ENCODE measurements at places on chromosomes 16 and 17.

- DNase-seq: no peak
Observed at GRCh38 chr16:57761301-57761700, 25.7 kb downstream of the KATNB1 start.

DNA sequence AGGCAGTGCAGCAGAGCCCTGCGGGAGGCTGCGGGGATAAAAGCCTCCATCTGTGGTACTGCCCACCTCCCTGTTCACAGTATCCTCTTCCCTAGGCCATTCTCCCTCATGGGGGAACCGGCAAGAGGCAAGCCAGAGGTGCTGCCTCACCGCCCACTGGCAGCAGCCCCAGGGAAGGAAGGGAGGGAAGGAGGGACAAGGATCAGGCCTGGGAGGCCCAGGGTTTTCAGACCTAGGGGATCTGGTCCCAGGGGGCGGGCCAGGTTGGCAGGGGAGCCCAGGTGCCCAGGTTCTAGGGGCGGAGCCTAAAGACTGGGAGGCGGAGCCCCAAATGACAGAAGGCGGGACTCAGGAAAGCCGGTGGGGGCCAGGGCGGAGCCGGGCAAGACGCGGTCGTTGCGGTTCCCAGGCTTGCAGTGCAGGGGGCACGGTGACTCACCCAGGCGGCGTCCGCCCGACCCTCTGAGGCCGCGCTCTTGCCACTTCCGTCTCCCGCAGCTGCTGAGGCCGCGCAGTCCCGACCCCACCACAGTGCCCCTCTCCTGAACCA is 3.0 kb upstream of the MTMR4 start:
- DNase-seq: no peak

DNA sequence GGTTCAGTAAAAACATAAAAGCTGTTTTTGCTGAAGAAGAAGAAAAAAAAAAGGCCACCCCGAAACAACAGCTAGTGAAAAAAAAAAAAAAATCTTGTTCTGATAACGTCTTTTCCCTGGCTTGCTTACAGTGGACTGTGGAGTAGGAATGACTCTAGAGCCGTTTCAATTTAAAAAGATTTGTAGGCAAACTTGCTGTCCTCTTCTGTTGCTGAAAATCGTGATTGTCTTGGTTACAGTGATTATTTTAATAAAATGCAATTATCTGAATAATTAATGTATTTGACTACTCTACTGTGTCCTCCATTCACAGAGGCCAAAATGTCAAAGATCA is 190.6 kb upstream of the TBX2 start:
- no peak for DNase-seq

GRCh38 chr17:80545499-80545826 is 825 bp downstream of the RPTOR start:
- DNase-seq: no peak

DNA sequence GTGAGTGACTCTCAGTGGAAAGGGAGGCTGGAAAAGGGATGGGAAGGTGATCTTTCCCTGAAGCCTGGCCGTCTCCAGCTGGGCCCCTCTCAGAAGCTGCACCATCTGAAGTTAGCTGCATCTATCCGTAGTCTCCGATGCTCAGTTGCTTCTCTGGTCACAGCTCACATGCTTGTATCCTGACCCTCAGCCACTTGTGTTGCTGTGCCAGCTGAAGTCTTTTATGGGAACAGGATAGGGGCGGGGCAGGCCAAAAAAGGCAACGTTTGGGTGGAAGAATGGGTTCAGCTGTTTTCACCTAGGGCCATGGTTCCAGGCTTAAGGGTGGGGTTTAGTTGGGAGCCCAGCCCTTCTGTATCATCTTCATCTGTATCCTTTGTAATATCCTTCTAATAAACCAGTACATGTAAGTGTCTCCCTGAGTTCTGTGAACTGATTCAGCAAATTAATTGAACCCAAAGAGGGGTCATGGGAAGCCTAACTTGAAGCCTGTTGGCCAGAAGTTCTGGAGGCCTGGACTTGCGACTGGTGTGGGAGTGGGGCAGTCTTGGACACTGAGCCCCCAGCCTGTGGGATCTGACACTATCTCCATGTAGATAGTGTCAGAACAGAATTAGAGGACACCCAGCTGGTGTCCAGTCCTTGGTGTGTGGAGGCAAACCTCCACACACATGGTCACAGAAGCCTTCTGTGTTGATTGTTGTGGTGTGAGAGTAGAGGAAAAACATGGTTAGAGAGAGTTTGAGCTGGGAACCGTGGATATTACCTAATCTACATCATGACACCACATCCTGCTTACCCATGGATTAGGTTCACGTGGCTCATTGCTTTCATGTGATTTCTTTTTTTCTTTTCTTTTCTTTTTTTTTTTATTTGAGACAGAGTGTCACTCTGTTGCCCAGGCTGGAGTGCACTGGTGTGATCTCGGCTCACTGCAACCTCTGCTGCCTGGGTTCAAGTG is 49.3 kb upstream of the FBXO47 start:
- DNase-seq: no peak

- DNase-seq: no peak
Observed at GRCh38 chr17:47918006-47918405, 22.0 kb downstream of the SP2 start.

GRCh38 chr16:86573215-86573614 is 5.1 kb upstream of the FOXL1 start:
- no peak for DNase-seq

- DNase-seq: no peak
Observed at GRCh38 chr16:15766918-15767317, 89.9 kb downstream of the MYH11 start.

- DNase-seq: peak; percentile 69
Observed at GRCh38 chr16:15829460-15829859, 27.4 kb downstream of the MYH11 start.

DNA sequence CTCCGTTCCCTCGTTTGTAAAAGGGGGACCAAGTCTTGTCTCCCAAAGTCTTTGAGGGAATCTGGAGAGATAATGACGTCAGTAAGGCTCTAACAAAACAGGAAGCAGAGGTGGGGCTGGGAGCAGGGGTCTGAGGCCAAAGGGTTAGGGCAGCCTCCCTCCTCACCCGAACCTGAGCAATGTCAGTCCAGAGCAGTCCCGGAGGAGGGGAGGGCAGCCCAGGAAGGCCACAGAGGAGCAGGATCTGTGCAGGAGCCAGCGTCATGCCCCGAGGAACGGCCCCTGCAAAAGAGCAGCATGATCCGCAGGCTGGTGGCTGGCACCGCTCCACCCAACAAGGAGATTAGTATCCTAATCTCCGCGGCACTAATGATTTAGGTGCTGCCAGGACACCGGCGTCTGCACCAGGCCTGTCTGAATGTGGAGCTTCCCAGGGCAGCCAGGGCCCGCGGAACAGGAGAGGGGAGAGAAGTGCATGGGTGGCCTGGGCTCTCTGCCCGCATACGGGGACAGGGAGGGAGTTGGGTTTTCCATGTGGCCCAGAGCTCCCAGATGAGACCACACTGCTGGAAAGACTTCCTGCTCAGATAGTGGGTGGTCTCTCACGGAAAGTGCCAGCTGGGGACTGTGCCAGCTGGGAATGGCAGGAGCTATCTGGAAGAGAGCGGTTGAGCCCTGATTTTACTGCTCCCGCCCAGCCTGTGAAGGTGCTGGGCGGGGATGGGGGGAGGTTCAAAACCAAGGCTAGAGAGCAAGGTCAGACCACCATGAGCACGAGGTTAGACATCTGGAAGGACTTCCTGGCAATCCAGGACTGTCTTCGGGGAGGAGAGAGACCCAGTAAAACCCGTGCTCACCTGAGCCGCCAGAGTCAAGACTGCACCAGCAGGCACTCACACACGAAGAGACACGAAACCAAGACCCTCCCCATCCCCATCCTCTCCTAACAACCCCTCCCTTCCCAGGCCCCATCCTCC is 11.0 kb upstream of the KRT17 start:
- DNase-seq: peak; percentile 62

DNA sequence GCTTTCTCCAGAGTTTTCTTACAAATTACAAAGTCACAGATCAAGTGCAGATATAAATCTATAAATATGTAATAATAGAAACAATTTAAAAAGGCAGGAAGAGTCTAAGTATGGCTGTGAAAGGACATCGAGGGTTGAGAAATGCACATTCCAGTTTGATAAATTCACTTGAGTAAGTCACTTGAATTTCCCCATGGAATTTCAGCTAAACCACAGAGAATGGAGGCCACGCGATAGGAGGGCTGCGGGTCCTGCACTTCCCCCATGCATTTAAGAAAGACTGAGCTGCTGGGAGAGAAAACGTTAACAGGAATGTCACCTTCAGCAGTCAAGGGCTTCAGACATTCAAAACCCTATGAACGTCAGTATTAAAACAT is 6.1 kb upstream of the MXRA7 start:
- DNase-seq: peak; percentile 34

GRCh38 chr16:28845293-28845692 is 855 bp downstream of the TUFM start:
- DNase-seq: peak; percentile 25

DNA sequence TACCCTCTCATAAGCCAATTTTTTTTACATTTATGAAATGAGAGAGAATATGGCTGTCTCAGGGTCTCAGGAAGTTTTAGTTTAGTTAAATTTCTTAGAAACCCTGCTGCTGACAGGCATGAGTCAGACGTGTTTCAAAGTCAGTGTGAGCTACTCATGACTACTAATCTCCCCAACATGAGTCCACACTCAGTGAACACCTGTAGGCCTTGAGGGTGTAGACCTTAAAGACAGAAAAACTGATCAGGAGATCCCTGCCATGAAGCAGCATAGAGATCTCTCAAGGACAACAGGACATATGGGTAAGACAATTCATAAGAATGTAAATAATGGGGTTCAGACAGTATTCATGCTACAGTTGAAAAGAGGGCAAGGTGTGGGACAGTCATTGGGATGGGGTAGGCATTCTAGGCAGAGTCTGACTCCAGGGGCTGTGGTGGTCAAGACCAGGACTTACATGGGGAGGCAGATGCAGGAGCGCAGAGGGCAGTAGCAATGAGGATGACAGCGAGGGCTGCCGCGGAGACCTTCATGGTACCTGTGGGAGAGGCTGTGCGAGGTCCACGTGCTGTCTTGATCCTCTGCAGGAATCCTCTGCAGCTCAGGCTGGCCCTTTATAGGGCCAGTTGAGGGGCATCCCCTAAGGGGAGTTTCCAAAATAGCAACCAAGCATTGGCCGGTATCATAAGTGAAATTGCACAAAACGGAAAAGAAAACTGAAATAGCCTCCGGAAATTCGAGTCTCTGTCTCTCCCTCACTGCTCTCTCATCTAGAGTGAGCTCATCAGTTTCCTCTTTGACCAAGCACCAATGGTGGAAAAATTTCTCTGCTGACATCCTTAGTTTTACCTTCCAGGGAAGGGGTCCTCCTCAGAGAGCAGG is at the start of gene CCL5:
CCL5 (minus strand) TSS at position 588 of the 882 bp plus-strand sequence.
- peak; percentile 43 for DNase-seq

- DNase-seq: no peak
Observed at GRCh38 chr17:1597861-1598342, 30.7 kb downstream of the SLC43A2 start.

DNA sequence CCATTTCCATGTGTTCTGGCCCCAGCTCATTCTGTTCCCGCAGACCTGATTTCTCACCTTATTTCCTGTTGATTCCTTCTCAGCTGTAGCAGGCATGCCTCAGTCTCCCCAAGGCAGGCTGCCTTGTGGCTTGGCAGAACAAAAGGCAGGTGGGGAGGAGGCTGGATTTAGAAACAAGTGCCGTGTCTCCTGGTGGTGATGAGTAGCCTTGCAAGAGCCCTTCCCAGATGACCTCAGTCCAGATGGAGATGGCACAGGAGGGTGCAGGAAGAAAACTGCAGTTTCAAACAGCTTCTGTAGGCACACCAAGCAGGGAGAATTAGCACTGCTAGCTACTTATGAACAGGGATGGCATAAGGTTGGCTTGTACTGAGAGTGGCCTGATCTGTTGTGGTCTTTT is 64.6 kb downstream of the ARHGAP44 start:
- no peak for DNase-seq

GRCh38 chr17:17603178-17603894 is 11.8 kb upstream of the PEMT start:
- no peak for DNase-seq

- DNase-seq: no peak
Observed at GRCh38 chr17:8693328-8693727, 51.3 kb downstream of the CCDC42 start.

- DNase-seq: no peak
Observed at GRCh38 chr17:60615108-60615507, 15.1 kb downstream of the PPM1D start.

GRCh38 chr17:33085256-33085655 is 93.6 kb downstream of the SPACA3 start:
- no peak for DNase-seq

DNA sequence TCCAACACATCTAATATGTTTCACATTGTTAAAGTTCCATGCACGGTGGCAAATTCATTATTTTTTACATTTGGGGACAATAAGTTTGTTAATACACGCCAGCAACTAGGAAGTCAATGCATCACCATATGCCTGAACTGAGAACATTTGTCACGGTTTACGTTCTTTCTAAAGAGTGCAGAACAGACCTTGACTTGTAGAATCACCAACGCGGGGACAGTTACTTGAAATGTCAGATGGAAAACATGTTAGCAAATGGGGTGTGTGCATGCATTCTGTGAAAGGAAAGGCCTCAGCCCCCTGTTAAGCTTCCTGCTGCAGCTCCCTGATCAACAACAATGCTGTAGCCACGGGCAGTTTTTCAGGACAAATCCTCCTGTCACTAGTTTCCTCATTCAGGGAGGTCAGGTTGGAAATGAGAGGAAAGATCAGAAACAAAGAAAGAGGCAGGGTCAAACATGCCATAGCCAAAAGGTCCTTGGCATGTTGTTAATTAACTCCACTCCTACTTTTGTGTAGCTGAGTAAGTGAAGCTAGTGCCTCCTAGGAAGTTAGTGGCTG is 18.4 kb downstream of the SMIM36 start:
- no peak for DNase-seq

- DNase-seq: no peak
Observed at GRCh38 chr17:62001105-62001504, 64.0 kb downstream of the MED13 start.

- DNase-seq: no peak
Observed at GRCh38 chr16:59880611-59881010, 1146.5 kb upstream of the GOT2 start.

GRCh38 chr17:72405662-72406230 is 284.9 kb downstream of the SOX9 start:
- DNase-seq: no peak

GRCh38 chr17:2853283-2854142 is 57.3 kb downstream of the RAP1GAP2 start:
- peak; percentile 78 for DNase-seq

GRCh38 chr17:80603396-80603795 is 58.8 kb downstream of the RPTOR start:
- DNase-seq: no peak
